Stimulated activated CD8-positive, alpha-beta memory T cell treated with anti-CD3 and anti-CD28 coated beads, Interleukin-15, amount 100 ng/mL, for 4 hours (primary cell): ENCODE measurements at places on chromosomes 12 and 14.

DNA sequence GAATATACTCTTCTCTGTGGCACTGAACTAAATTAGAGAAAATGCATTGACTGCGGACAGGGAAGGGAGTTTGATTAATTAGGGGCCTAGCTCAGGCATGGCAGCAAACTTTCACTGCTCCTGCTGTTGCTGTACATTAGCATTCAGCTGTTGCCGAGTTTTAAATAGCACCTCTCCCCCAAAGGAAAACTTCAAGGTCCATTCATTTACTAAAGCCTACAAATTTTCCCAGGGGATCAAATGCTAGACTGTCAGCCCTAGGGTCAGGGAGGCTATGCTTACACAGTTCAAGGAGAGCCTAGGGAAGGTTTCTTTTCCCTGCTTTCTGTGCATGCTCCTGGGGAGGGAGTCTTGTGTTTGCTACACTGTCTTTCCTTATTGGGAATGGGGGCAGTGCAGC, 60.0 kb upstream of the GZMB start:
- DNase-seq = no peak

DNA sequence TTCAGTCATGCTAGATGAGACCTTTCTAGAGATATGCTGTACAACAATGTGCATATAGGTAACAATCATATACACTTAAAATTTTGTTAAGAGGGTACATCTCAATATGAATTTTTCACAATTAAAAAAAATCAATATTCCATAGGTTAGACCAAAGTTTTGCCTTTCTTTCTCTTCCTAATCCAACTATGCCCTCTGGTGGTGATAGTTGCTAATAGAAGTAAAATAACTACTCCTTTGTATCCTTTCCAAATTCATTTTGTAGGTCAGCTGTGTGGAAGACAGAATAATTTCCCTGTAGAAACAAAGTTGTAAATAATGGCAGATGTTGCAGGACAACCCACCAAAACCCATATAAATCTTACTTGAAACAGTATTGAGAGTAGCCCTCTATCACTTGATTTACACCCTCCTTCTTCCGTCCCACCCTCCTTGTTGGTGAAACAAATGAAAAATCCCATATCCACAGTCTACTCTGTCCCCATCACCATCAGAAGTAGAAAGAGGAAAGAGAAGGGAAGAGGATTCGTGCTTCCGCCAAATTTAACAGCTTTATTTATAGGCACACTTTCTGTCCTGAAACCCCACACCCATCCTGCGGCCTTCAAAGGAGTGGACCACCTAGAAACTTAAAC, 34.2 kb upstream of the KICS2 start:
- DNase-seq = no peak

DNA sequence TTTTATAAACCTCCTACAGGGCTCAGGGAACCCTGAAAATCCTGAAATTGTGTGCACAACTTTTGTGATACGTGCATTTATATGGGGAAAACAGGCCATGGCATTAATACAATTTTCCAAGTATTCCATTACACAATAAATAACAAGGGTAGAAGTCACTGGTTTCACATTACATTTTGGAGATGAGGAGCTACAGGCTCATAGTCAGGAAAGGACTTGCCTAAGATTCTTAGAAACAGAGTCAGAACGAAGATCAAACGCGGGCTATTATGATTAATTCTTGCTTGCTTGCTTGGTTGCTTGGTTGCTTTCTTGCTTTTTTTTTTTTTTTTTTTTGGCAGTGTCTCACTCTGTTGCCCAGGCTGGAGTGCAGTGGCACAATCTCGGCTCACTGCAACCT, 16.7 kb downstream of the NOS1 start:
- DNase-seq = no peak

DNA sequence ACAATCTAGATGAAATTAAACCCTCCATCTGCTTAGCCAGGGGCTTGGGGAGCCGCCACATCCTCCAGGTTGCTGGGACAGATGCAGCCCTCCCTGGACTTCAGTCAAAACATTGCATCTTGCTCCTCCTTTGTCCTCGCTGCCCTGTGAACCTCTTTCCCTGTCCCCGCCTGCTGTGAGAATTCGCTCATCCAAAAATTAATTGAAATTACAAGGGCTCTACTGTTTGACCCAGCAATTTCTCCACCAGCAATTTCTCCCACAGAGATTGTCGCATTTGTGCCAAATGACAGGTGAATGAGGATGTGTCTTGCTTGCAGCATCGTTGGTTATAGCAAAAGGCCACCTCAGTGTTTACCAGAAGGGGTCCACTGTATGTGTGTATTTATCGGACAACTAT, 5.0 kb upstream of the POP5 start:
- no peak for DNase-seq

GRCh38 chr12:124621296-124621660, 53.9 kb upstream of the NCOR2 start:
- no peak for DNase-seq

- no peak for DNase-seq
Observed at GRCh38 chr12:114408886-114409851, 3.2 kb upstream of the TBX5 start.
